Upper lobe of right lung (tissue), 1 donor: ENCODE measurements at places on chromosomes 2 and 18. TPM values are rescaled to one million over a fixed set of nuclear protein-coding genes. Genes with fewer than 3 reads are reported as not detected.

- DNase-seq: no peak
Observed at GRCh38 chr2:223860809-223861738, 23.7 kb upstream of the AP1S3 start.

DNA sequence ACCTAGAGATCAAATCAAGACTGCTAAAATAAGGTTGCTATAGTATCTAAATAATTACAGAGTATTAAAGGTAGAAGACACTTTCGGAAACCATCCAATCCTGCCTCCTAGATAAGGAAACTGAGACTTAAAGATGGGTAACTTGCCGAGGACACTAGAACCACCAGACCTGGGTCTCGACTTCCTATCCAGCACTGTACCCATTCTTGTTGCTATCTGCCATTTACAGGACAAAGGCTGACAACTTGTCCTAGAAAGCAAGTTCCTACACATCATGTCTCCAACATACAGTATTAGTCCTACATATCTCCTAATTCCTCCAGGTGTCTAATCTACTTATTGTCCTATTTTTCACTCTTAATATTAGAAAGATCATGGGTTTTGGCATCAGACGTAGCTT, 37.7 kb downstream of the TRAK2 start:
- no peak for DNase-seq

- DNase-seq: peak; percentile 43
Observed at GRCh38 chr2:85744741-85745601, 8.8 kb upstream of the ATOH8 start.

Gene FAM228A
- 0.64 TPM for total RNA-seq

Gene RND3
- total RNA-seq: 32.6 TPM

Gene FSHR
- total RNA-seq: not detected

Gene FAM110C
- total RNA-seq: 4.8 TPM

Gene TANC1
- 60.4 TPM for total RNA-seq

Gene VSNL1
- 1.2 TPM for total RNA-seq

Gene SPDYA
- 1.5 TPM for total RNA-seq

Gene SERPINB10
- not detected for total RNA-seq

Gene PEX13
- 26.9 TPM for total RNA-seq

Gene M1AP
- total RNA-seq: 1.4 TPM
